ENCODE measurements at places on chromosomes 7 and 10.

DNA sequence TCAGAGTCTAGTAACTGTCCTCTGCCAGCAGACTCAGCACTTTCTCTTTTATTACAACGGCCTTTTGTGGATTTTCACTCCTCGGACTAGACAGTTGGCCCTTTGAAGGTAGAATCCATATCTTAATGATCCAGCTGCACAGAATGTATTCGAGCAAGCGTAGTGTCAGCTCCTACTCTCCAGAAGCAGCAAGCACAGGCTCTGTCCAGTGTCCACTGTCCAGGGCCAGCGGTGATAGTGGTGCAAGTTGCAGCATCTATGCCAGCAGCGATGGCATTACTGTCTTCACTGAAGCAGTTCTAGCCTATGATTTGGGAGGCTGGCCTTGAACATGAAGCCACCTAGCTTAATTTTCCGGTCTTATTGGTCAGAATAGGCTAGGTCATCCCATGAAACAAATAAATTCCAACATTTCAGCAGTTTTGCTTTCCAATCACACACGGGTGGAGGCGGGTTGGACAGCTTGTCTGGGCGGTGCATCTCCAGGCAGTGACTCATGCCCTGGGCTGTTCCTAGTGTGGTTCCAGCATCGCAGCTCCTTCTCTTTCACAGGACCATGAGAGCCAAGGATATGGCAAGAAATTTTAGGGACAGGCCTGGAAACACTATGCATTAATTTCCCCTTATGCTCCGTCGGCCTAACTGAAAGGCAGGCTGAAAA, 108.6 kb upstream of the KCNMA1 start:
- no peak for DNase-seq

DNA sequence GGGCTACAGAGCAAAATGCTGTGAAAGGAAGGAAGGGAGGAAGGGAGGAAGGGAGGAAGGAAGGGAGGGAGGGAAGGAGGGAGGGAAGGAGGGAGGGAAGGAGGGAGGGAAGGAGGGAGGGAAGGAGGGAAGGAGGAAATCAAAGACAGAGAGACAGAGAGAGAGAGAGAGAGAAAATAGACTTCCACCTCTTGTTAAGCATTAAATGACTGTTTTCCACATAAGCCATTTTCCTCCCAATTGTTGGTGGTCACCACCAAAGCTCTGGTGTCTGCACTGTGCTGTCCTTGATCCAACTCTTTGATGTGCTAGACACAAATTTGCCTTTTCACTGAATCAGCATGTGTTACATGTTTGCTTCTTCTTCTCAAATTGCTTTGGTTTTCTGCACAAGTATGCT, 90.7 kb upstream of the INHBA start:
- DNase-seq = no peak

GRCh38 chr10:69869291-69869961, 67.7 kb downstream of the COL13A1 start:
- DNase-seq = no peak

GRCh38 chr7:131161103-131161502, 166.6 kb upstream of the MKLN1 start:
- no peak for DNase-seq

- no peak for DNase-seq
Measured at GRCh38 chr10:78371136-78371535, 337.5 kb downstream of the RPS24 start.

DNA sequence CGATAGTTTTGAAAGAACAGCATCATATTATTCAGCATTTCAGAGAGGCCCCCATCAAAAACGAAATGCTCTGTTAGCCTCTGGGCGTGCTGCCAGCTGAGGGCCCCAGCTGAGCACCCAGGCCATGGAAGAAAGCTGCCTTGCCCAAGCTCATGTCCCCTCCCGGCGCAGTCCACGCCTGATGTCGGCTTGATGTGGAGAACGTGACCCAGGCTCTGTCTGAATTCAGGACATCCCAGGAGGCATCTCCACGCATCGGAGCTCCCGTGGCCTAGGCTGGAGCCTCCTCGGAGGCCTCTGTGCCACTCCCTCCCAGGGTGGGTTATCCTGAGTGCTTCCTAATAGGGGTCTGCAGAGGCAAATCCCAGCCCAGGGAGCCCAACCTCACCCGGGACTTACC, 218.3 kb upstream of the AKR1E2 start:
- DNase-seq = no peak

- no peak for DNase-seq
Measured at GRCh38 chr7:96636979-96637378, 72.7 kb downstream of the SEM1 start.

DNA sequence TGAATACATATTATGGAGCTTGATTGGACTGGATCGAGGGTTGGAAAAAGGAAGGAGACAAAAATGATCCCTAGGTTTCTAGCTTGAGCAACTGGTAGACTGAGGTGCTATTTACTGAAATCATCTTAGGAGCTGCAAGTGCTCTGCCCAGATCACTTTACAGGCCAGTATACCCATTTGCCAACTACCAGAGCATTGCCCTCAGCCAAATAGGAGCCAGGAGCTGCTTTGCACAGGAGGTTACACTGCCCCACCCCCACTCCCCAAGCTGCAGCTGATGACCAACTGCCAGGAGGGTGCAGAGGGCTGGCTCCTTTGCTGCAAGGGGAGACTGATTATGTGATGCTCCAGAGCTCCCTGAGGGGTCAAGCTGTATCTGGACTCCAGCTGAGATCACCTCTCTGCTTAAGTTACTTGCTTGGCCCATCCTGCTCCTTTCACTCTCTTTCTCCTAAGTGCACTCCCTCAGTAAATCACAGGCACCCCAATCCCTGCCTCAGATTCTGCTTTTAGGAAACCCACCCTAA, 275.4 kb downstream of the ZEB1 start:
- DNase-seq = no peak

DNA sequence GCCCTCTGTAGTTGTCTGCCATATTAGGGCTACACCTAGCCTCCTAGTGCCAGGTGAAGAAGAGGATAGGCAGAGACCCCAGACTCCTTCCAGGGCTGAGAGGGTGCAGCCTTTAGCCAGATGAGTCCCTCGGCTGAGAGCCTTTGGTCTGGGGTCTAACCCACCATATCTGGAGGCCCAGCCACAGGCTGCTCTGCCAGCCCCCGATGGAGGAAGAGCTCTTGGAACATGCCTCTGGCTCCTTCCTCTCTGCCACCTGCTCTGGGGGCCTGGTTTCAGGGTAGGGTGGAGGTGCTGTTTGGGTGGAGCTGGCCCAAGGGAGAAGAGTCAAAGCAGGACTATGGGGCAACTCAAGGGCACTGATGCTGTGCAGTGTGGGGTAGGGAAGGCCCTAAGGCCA, 1.4 kb downstream of the LRRC18 start:
- no peak for DNase-seq

DNA sequence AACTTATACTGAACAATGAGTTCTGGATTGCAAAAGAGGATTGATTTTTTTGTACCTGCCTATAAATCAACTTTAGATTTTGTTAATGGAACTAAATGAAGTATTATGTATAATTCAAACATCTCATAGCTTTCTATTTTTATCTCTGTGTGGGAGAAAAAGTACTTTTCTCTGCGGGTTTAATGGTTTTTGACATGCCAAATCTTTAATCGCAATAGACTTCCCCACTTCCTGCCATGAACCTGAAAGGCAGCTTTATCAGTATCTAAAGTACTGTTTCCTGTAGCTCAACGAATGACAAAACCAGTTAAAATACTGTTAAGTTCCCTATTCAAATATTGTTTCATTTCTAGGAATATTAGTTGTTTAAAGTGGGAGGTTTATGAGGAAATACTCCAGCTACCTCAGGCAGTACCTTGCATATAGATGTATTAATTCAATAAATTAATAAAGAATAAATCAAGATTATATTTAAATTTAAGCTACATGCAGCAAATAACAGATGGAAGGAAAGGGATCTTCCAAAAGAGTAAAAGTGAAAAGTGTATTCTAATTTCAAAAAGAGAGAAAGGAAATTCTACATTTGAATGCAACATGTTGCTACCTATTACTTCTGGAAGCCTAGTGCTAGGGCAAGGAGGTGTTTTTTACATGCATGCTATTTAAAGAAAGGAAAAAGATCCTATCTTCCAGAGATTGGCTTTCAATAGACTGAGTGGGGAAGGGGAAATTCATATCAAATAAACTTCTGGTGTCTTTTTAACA, 75.9 kb downstream of the SVOPL start:
- peak; percentile 3 for DNase-seq

DNA sequence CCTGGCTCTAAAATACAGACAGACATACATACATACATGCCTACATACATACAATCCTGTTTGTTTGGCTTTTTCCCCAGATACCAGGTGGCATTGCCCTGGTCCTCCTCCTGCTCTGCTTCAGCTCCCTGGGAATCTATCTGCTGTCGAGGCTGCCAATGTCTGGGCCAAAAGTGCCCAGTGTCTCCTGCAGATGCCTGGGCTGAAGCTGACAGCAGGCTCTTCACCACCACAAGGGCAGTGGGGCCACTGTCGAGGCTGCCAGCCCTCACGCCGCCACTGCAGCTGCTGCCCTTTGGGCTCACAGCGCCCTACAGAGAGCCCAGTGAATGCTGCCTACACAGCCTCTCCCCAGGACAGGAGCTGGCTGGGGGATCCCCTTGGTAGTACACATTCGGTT, 18.0 kb upstream of the STN1 start:
- no peak for DNase-seq

DNA sequence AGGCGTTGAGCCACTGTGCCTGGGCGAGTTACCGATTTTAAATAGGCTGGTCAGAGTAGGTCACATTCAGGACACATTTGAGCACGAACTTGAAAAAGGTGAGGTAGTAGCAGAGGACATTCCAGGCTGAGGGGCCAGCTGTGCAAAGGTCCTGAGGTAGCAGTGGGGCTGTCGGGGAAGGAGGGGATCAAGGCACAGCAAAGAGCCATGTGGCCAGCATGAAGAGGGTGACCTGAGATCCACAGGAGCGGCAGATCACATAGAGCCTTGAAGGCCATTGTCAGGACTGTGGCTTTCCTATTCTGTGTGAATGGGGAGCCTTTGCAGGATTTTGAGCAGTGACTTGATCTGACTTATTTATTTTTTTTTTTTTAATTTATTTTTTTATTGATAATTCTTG, 6.5 kb downstream of the ZAN start:
- no peak for DNase-seq

GRCh38 chr10:48638739-48639527, 34.1 kb upstream of the ARHGAP22 start:
- DNase-seq = no peak

DNA sequence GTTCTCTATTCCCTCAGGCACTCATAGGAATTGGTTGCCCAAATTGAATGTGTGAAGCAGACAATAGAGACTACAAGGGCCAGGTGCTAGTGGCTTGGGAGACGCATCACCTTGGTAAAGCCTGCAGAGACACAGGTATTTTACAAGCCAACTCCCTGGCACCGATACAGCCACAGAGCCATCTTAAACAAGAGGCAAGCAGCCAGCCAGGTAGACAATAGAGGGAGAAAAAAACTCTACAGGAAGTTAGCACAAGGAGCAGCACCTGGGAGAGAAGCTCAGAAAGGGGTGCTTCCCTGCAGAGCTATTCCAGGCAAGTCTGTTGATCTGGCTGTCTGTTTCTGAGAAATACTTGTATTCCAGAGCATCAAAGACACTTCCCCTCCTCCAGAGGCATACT, 43.0 kb upstream of the CDK1 start:
- DNase-seq = no peak

DNA sequence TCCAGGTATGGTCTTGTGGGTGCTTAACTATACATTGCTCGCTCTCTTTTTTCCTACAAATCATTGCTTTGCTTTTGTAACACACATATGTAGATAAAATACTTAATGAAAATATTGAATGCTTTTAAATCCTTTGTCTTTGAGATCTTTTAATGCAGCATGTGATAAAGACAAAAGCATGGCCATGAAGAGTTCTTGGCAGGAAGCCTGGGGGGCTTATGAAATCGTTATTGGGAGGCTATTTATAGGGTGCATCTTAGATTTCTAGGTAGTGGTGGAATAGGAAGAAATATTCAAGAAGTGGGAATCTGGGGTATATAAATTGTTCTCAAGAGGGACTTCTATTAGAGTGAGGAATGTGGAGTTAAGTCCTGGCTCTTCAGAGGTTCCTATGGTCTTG, 21.9 kb downstream of the UBE2D1 start:
- DNase-seq = no peak

GRCh38 chr10:114560144-114560543, 97.9 kb downstream of the ABLIM1 start:
- no peak for DNase-seq

- DNase-seq = no peak
Measured at GRCh38 chr7:8382004-8382730, 51.2 kb upstream of the NXPH1 start.

DNA sequence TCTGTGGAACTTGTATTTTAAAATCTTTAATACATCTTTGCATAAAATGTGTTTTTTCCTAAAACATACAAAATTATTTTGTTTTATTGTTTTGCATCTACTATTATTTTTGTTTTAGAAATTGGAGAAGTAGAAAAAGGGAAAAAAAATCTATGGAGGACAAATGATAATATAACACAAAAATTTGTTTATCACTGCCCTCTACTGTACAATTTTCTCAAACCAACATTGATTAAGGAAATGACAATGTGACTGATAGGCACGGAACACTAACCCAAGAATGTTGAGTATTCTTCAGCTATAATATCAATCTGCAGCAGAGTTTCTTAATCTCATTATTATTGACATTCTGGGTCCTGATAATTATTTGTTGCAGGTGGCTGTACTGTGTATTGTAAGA, 9.5 kb upstream of the ING3 start:
- DNase-seq = peak; percentile 16

- DNase-seq = no peak
Measured at GRCh38 chr10:46050941-46051623, 5.0 kb upstream of the MSMB start.

DNA sequence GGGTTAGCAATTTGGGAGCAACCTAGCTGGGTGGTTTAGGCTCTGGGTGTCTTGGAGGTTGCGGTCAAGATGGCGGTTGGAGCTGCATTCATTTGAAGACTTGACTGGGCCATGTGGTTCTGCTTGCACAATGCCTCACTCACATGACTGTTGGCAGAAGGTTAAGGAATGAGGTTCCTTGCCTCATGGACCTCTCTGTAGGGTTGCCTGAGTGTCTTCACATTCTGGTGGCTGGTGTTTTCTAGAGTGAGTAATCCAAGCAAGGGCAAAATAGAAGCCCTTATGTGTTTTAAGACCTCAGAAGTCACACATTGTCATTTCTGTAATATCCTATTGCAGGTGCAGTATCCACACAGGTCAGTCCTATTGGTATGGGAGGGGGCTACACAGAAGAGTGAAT, 52.0 kb downstream of the CDK14 start:
- no peak for DNase-seq

Measured in AML-193 (cell line).